ENCODE measurements at places on chromosomes 3 and 15.

DNA sequence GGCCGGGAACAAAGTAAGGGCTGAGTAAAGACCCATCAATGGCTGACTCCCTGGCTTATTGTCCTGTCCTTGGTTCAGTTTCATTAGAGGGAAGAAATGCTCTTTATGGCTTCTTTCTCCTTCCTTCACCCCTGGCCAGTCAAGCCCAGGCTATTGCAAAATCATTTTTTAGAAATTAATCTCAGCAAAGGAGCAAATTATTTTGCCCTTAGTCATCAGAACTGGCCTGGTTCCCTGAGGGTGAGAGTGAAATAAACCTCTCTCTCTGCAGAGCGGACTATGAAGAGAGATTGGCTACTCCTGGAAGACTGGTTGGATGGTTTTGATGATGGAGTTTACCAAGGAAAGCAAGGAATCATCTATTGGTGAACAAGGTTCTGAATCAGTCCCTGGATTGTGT lies 52.7 kb upstream of the OXTR start:
- no peak for DNase-seq

- peak; percentile 21 for DNase-seq
These were observed 64.8 kb downstream of the TRIM71 start for GRCh38 chr3:32882603-32883025.

- DNase-seq = no peak
These were observed 397.7 kb upstream of the LMCD1 start for GRCh38 chr3:8103954-8104353.

DNA sequence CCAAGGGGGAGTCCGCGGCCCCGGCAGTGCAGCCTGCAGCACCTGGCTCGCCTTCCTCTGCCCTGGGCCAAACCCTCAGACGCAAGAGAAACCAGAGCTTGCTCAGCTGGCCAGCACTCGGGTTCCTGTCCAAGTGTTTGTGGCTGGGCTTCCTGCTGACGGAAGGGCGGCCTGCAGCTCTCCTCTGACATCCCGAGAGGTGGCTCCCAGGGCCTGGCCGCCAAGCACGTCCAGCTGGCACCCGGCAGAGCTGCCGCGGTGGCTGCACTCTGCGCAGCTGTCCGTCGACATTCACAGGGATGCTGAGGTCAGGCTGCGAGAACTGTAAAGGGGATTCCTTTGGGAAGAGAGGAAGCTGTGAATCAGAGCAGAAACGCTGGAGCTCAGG lies 85.6 kb downstream of the CPN2 start:
- DNase-seq = no peak

DNA sequence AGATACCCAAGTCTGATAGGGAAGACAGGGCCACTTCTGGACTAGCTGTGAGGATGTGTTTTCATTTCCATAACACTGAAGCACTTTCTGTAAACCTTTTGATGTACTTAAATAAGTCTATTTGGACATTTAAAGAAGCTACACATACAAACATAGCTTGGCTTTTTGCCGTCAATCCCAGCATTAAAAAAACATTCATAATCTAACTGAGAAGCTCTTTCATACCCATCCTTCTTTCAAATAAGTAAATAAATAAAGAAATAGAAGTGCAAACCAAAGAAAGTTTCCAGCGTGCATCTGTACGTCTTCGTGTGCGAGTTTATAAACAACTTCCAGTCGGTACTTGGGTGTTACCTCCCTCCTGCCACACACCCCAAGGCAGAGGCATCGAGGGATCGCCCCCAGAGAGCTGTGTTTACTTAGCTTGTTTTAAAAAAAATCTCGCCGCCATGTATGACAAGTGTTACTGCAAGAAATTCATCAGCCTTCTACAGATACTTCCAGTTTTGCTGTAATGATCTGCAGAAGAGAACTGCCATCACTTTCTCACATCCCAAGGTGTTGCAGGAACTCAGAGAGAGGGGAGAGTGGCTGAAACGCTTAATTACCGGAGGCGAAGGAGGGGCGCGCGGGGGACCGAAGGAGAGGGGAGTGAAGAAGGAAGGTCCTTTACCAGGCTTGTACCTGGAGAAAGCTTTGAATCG lies 9.0 kb upstream of the MEIS2 start:
- no peak for DNase-seq

- DNase-seq = no peak
These were observed 12.6 kb upstream of the ADPGK start for GRCh38 chr15:72796210-72796514.

DNA sequence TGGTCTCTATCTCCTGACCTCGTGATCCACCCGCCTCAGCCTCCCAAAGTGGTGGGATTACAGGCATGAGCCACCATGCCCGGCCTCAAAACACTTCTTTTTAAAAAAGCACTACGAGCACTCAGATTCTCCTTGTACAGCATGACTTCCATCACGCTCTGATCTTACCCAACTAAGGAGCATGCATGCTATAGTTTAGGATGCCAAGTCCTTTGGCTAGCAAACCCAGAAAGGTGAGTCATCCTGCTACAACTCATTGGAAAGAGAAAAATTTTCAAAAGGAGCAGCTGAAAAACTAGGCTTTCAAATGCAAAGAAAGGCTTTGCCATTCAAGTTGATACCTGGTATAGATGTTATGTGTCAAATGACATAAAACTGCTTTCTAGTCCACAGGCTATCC lies 70.3 kb upstream of the PRICKLE2 start:
- DNase-seq = no peak

DNA sequence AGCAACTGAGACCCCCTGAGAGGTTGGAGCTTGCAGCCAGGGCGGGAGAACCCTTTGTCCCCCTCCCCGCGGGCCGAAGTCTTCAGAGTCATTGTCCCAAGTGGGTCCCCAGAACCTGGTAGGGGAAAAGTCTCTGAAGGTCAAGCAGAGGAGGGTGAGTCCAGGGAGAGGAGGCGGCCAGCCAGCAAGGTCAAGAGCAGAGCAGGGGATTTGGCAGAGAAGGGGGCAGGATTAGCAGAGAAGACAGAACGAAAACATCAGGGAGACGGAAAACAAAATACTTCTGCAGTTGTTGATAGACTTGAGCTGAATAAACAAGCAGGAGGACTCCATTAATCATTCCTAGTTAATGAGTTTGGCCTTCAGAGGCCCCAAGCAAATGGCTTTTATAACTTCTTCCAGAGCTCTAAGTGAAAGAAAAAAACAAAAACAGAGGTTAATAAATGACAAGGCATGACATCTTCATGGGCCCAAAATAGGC lies 66.7 kb downstream of the GRIP2 start:
- DNase-seq = no peak

- DNase-seq = no peak
These were observed 55.8 kb upstream of the VILL start for GRCh38 chr3:37934631-37935289.

DNA sequence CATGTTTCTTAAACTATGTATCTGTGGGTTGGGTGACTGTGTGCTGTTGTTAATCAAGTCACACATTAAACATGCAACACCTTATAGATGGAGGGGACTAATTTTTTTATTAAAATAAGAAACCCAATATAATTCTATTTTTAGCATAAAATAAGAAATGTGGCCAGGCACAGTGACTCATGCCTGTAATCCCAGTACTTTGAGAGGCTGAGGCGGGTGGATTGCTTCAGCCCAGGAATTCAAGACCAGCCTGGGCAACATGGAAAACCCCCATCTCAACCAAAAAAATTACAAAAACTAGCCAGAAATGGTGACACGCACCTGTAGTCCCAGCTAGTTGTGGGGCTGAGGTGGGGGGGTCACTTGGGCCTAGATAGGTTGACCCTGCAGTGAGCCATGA lies 1021.0 kb downstream of the EPHA3 start:
- no peak for DNase-seq

- DNase-seq = no peak
These were observed 20.6 kb downstream of the SPSB4 start for GRCh38 chr3:141071681-141072260.

- DNase-seq = no peak
These were observed 110.1 kb upstream of the MLF1 start for GRCh38 chr3:158460926-158461325.

DNA sequence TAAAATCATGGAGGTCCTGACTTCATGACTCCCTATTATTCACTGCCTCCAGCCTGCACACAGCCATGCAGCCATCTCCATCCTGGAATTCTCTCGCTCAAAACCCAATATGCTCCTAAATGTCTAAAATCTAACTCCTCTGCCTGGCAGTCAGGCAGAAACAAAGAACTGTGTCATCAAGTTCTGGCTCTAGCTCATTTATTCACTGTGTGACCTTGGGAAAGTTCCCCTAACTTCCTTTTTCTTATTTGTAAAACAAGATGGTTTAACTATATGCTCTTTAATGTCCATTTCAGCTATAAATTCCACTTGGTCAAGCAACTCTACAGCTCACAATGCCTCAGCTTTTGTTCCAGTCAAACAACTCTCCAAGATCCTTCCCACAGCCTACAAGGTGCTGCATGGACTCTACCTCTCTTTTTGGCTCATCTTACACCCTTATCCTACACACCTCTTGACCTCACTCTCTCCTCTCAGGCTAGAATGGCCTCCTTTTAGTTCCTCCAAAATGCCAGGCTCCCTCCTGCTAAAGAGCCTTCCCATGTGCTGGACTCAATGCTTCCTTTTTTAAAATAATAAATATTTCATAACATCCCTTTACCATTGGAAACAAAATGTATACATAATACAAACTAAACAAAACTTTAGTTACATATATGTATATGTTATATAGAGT lies 16.4 kb downstream of the PIK3CB start:
- DNase-seq = no peak

DNA sequence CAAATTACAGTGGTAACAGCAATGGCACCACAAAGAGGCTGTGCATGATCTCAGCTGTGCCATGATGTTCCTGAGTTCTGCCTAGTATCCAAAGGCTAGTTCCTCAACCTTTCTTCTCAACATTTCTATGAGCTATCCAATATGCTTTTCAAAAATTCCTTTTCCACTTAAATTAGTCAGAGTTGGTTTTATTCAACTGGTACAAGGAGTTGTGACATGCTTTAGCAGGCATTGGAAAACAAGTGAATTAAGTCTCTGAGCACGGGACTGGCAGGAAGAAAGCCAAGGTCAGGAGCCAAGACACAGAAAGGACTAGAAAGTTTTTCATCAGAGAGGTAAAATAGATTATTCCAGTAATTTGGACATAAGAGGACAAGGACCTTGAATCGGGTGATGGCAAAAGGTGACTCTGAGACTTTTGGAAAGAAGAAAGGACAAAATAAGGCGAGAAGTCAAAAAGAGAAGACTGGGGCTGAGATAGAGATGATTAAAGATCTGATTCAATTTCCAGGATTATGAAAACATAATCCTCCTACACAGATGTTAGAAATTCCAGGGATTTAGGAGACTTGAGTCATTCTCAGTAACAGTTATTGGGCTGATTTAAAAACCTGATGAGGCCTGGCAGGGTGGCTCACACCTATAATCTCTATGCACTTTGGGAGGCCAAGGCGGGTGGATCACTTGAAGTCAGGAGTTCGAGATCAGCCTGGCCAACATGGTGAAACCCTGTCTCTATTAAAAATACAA lies 36.1 kb downstream of the PBRM1 start:
- DNase-seq = no peak

DNA sequence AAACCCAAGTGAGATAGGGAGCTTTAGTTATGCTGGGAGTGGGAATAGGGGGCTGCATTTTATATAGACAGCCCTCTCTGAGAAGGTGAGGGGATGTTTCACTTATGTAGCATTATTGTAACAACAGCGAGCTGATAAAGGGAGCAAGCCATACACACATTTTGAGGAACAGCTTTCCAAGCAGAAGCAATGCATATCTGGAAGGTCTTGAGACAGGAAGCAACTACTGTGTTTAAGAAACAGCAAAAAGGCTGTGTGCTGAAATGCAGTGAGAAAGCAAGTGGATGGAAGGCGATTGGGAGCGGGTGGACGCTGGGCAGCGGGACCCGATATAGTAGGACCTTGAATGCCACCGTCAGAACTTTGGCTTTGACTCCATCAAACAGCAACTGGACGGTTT lies 155.9 kb upstream of the TBL1XR1 start:
- no peak for DNase-seq

DNA sequence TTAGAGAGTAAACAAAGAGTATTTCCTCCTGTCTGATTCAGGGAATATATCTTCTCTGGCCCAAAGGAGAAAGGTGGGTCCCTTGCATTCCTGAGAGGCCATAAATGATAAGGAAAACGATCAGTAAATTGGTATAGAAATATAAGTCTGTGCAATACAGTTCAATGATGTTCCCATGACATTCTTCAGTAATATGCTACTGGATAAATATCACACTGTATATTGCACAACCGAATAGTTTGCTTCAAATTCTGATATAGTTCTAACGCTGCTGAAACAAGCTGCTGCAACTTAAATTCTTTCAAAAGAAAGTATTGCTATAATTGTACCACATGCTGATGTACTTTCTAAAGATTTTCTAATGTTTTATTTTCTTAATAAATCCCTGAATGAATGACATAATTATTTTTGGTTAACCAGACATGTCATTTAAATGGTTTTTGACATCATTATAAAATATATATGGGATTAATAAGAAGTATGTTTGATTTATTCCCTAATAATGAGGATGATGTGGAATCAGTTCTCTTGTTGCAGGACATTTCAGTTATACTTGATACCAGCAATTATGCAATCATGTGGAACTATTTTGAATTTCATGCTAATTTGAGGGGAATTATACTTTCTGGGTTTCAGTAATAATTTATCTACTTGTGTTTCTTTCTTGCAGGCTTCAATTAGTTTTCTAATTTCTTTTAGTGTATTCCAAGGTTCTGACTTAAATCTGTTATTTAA lies 44.9 kb downstream of the FGF7 start:
- no peak for DNase-seq

DNA sequence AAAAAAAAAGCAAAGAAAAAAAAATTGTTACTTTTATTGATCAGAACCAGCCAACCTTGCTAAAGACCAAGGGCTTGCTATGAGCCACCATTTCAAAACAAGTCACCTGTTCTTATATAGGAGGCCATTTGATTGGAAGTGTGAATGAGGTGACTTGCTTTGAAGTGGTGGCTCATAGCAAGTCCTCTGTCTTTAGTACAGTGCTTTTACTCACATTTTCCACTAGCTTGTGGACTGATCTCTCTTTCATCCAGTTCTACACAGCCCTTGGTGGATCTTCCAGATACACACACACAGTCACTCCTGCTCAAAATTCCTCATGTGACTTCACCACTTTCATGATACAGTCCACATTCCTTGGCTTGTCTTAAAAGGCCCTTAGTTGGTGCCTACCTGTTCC lies 13.5 kb downstream of the CLSTN2 start:
- no peak for DNase-seq

DNA sequence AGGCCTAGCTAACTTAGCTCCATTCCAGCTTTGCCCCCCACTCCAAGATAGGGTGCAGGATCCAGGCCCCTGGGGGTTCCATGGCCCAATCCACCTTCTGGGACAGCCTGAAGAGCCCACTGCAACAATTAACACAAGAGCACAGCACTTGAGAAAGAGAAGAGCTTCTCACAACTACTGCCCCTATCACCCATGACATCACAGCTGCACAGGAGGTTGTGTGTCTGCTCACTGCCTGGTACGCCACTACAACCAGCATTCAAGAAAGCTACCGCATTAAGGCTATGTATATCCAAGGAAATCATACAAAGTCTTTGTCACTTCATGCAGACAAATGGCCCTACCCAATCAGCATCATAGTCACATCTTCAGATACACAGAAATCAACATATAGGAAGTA lies 62.0 kb downstream of the MYO5A start:
- DNase-seq = no peak

All from thymus (tissue), 14 donors.